ENCODE measurements at places on chromosomes 16 and 17.
A peak's percentile ranks its signal among the peaks of the same experiment; 100 is the strongest.

GRCh38 chr16:1413684-1414531 lies 596 bp downstream of the UNKL start:
- peak; percentile 41 for DNase-seq

DNA sequence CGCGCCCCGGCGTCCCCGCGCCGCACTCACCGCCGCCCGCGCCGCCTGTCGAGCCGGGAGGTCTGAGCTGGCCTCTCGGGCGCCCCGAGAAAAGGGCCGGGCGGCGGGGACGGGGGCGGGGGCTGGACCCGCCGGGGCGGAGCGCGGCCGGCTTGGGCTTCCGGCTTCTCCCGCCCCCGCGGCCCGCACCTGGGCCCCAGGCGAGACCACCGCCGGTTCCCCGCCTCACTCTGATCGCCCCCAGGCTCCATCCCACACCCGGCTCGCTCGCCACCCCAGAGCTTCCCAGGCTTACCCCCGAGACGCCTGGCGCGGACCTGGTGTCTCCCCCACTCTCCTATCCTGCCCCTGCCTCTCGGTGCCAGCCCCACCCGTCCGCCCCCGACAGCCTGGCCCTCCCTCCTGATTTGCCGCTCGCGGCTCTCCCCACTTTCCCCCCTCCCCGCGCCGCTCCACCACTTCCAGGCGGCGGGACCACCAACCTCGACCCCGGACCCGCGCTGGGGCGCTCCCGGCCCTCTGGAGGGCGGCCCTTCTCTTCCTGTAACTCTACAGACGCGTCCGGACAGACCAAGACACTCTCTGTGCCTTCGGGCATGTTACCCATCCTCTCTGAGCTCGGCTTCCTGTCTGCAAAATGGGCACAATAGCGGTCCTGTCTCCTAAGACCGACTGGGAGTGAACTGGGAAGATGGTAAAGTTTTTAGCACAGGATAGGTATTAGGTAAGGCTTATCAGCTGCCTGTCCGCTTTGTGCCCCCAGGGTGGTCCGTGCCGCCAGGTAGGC lies at the start of gene LITAF:
Gene LITAF, minus strand, starts transcription at position 64 of the 787 bp plus-strand sequence. CDS start 30,189 bp downstream, outside the sequence.
- no peak for DNase-seq

DNA sequence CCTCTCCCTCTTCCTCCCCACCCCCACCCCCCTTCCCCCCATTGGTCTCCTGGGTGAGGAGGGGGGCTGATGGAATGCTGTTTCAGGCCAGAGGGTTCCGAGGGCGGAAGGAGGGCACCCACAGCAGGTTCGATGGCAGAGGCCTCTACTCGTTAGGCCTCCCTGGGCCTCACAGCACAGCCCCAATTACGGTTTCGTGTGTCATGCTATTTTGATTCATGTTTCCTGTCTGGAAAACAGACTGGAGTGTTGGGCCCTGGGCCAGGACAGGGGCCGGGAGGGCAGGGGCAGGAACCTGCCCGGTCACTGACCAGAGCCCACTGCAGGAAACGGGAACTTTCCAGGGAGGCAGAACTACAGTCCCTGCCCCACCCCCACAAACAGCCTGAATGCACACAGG lies 138.2 kb downstream of the C16orf95 start:
- DNase-seq: peak; percentile 41

GRCh38 chr17:55341432-55341831 lies 76.7 kb downstream of the HLF start:
- DNase-seq: peak; percentile 71

DNA sequence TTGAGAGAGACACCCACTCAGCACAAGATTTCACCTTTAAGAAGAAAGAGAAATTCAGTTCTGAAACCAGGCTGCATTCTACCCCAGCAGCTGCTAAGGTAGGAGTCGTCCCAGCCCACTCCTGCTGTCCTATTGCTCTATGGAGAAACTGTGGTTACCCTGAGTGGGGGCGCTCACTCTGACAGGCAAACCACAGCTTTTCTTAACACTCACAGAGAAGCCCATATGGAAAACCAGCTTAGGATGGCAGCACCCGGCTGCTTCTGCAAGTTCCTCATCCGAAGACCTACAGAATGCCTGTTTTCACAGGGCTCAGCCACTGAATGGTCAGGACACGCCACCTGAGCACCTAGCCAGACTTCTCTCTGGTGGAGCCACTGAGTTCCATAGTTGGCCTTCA lies 7.5 kb downstream of the ATP5PD start:
- no peak for DNase-seq

DNA sequence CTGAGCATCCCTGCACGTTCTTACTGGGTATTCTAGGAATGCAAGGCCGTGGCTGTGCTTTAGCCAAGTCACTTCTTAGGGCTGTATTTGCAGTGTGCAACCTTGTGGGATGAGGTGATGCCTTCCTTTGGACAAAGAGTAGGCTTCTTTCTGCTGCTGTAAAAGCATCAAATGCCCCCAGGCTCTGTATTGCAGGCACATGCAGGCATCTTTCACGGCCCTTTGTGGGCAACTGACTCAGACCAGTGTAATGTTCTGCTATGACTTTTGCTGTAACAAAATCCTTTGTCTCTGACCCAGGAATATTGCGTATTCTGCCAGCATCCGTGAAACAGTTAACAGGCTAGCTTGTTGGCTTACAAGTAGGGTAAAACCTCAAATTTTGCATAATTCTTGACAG lies 30.9 kb upstream of the GCSH start:
- peak; percentile 24 for DNase-seq

- DNase-seq: no peak
Observed at GRCh38 chr17:28758411-28759121, 14.8 kb downstream of the TRAF4 start.

- DNase-seq: peak; percentile 81
Observed at GRCh38 chr16:68800257-68800875, 43.0 kb upstream of the TANGO6 start.

DNA sequence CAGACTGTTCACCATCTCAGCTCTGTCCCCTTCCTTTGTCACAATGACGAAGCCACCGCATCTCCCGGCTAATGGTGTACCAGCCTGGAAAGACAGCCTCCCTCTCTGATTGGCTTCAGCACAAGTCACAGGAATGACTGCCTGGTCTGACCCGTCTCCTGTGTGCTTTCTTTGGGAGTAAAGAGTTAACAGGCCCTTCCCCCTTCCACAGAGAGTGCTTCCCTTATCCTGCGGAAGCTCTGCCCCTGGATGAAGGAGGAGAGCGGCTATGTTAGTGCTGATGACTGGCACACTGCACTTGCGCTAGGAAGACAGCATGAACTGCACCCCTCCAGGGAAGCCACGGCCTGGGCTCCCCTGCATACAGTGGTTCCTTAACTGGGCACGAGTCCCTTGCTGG lies 11.3 kb downstream of the USB1 start:
- DNase-seq: no peak

- DNase-seq: no peak
Observed at GRCh38 chr17:74117999-74118421, 85.5 kb upstream of the RPL38 start.

- no peak for DNase-seq
Observed at GRCh38 chr17:58918072-58918471, 162.4 kb downstream of the PPM1E start.

DNA sequence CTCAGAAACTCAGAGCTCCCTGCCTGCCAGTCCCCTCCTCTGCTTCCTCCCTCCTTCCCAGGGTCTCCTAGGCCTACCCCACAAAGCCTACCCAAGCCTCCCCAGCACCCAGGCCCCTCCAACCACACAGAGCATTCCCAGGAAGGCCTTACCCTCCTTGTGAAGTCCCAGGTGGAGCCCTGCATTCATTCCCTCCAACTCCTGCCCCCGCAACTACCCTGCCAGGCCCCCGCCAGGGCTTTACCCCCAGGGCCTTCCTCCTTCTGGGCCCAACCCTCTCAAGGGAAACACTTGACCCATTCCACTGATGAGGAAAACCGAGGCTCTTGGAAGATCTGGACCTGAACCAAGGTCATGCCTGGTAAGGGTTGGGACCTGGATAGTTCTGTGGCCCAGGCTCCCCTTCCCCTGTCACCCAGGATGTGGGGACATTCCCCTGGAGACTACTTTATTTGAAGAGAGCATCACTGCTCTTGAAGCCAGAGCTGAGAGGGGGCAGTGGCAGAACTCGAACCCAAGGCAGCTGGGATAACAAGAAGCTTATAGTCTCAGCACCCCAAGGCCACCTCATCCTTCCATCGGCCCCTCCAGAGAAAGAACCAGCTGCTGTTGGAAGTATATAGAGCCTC lies 12.5 kb downstream of the PLLP start:
- no peak for DNase-seq

GRCh38 chr16:12059216-12059769 lies 82.8 kb downstream of the SNX29 start:
- no peak for DNase-seq

GRCh38 chr17:72479113-72479512 lies 358.3 kb downstream of the SOX9 start:
- no peak for DNase-seq

DNA sequence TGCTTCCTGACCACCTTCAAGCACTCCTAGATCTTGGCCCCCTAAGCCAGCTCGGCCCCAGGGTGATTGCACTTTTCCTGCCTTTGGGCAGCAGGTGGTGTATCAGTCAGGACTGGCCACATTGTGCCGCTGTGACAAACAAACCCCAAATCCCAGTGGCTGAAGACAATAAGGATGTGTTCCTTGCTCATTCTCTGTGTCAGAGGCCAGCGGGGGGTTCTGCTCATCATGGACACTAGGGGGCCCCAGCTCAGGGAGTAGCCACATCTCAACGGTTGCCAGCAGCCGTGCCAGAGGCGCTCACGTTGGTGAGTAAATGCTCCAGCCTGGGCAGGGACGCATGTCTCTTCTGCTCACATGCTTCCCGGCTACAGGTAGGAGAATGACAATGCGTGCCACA lies 60.4 kb downstream of the ZDHHC7 start:
- DNase-seq: no peak

DNA sequence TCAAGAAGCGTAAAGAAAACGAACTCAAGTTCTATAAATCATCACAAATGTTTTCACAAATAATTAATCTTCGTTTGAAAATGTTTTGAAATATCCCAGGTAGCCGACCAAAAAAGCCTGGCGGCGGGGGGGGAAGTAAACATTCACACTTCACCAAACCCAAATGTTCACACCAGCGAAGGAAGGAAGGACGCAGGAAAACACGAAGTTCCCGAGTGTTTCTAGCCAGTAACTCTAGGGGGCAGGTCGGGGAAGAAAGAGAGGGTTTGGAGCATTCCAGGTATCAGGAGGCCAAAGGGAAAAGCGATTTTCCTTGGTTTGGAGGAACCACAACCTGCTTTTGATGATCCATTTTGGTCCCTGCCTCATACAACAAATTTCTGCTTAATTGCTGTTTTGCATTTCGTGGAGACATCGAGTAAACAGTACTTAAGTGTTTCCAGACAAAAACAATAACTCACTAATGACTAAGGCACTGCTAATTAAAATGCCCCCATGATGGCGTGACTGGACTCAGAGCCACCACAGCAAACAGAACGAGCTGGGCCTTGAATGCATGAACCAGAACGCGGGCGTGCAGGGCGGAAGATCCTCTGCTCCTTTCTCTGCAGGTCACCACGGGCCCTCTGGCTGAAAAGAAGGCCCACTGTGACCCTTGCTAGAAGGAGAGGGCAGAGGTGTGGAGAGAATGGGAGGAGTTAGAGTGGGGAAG lies 16.6 kb downstream of the ZFHX3 start:
- DNase-seq: no peak

- DNase-seq: no peak
Observed at GRCh38 chr17:33950061-33950460, 305.0 kb upstream of the CCL2 start.

DNA sequence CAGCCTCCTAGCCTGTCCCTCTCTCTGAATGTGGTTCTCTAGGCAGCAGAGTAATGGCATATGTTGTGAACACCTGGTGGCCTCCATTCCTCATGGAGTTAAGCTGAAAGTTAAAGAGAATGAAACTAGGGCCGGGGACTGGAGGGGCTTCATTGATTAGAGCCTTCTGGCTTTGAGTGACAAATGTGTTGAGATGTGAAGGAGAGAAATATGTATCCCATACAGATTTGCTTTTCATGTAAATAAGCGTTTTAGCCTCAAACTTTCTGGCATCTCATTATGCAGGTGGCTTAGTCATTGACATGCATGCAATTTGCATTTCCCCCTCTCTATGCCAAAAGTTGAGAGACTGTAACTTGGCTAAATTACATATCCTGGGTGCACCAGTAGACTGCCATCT lies 537.7 kb upstream of the EEF2KMT start:
- no peak for DNase-seq

- no peak for DNase-seq
Observed at GRCh38 chr16:14071576-14072271, 605 bp downstream of the MRTFB start.

DNA sequence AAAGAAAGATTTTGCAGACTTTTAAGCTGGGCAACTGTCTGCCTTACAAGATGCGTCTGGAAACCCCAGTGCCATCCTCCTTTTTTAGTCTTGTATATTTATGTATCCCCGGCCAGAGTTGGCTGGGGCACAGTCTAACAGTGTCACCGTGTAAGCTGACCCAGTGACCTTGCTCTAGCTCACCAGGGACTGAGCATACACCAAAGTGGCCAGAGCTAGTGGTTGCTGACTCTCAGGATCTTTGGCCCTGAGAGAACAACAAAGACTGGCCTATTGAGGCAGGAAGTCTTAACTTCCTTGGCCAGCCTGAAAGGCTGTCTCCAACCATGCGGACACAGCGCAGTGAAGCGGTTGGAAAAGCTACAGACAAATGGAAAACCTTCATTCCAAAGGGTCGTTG lies 745.2 kb downstream of the WWOX start:
- DNase-seq: no peak

DNA sequence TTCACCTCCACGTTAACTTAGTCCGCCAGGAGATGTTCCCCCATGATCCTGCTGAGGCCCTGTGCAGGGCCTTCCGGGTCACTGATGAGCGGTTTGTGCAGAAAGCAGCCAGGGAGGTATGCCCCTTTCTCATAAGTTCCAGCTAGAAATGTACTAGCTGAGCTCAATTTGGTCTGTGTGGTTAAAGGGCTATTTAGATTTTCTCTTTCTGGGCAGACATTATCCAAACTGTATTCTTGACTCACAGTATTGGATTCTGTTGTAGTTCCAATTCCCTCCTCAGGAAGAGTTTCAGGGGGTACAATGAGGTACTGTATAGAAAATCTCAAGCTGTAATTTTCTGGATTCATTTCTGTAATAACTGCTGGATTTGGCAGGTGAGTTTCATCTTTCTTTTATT lies 137.1 kb downstream of the TRIM37 start:
- DNase-seq: no peak

GRCh38 chr16:27677263-27677662 lies 127.3 kb downstream of the KATNIP start:
- DNase-seq: no peak

- DNase-seq: no peak
Observed at GRCh38 chr16:66850115-66850815, 6.1 kb downstream of the CA7 start.
